Epithelial cell of prostate (primary cell): ENCODE measurements at places on chromosomes 11 and 22.

DNA sequence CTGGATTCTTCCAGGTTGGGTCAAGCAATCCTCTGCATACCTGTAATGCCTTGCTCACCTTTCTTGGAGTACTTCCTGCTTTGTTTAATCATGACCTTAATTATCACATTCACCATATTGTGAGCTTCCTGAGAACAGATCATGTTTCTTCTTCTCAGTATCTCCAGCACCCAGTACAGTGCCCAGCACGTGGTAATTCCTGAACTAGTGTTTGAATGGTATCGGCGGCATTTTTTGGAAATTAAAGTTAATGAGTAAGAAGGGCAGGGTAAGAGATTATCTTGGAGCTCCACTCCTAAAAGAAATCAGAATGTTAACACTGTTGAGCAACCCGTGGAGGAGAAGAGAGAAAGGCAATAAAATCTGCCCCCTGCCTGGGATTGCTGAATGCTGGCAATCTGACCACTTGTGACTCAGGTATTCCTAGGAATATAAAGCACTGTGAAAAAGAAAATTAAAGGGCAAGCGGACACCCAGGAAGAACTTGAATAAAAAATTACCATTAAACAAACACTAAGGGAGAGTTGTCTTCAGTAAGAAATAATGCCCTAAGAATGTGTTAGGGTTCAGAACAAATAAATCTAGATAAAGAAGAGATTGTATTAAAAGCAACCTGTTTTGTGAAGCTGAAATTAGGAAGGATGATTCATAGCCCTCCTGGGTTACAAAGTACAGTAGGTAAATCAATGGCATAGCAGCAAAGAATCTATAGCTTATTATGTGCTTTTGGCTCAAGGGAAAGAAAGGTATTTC is 92.9 kb downstream of the PDHX start:
- peak; percentile 74 for DNase-seq

DNA sequence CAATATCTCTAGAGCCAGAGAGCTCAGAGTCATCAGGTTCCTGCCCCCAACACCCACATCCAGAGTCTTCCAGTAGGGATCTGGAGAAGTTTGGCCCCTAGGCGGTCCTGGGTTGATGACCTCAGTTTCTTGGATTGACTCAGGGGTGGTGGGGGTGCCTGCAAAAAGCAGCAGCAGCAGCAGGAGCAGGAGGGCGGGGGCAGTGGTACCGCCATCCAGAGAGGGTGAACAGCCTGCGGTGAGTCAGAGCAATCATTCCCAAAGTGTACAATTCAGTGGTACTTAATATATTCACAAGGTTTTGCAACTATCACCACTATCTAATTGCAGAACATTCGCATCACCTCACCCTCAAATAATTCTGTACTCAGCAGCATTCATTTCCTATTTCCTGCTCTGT is 9.9 kb upstream of the SEC14L3 start:
- DNase-seq: no peak

DNA sequence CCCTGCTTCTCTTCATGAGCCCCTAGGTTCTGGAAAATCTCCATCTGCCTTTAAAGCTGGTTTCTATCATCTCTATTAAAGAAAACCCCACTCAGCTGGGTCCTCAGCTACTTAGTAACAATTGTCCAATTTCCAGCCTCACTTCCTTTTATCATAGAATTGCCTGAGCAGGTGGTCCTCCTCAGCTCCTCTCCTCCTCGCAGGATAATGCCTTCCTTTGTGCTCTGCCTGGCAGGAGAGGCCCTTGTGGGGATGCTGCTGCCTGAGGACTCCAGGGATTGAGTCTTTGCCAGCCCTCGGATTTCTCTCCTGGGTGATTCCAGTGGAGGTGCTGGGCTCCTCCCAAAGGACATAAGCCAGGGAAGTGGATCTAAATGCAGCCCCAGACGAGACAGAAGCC is 448.3 kb downstream of the INSC start:
- no peak for DNase-seq

DNA sequence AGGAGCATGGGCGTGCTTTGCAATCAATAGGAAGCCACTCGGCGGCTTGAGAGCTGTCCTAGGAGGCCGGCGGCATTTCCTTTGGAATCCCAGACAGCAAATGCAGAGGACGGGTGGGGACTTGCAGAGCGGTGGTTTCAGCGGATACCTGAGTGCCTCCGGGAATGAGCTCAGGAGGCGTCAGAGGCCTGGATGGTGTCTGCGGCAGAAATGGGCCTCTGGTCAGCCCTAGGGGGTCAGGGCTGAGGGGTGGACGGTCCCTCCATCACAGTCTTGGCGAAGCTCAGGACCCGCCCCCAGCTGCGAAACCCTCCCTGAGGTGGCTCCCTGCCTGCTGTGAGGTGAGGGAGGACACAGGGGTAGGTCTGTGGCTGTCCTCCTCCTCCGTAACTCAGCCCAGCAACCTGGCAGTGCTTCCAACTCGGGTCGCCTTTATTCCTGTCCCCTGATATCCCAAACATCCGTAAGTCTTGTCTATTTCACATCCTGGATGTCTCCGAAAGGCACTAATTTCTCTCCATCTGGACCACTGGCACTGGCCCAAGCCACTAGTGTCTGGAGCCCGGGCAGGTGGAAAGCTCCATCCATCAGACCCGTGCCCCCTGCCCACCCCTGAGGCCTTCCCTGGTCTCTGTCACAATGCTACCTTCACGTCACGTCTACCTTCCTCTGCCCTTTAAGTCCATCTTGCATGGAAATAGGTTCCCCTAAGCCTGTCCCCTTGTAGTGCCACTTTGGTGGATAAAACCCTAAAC is 686.6 kb downstream of the BRD1 start:
- DNase-seq: no peak

DNA sequence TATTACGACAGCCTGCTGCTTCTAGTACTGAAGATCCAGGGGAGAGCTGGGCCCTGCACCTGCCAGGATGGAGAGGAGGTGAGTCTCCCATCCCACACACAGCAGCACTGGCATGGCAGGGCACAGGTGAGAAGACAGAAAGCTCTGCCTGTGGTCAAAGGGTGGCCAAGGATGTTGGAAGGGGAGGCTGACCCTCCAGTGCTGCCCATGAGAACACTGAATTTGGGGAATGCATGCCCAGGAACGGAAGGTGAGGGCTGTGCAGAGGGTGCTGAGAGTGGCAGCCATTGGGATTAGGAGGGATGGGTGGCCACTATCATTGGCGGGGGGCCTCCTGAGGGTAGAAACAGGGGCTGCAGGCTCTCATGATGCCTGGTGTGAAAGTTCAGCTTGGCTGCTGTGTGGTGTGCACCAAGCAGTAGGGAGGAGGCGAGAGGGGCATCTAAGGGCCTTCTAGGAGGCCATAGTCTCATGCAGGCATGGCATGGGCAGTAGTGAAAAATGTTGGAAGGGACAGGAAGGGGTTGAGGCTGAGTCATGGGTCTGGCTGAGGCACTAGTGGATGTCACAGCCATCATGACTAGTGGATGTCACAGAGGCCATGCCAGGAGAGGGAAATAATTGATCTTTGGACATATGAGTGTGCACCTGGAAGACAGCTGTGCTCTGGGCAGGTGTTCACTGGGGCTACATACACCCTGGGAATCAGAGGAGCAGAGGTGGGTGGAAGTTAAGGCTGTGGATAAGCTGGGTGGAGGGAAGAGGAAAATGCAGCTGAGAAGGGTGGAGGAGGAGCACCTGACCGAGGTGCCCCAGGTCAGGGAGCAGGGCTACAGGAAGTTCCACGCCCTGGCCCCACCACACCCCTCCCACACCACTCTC is 2.5 kb upstream of the LRRC74B start:
- DNase-seq: no peak

DNA sequence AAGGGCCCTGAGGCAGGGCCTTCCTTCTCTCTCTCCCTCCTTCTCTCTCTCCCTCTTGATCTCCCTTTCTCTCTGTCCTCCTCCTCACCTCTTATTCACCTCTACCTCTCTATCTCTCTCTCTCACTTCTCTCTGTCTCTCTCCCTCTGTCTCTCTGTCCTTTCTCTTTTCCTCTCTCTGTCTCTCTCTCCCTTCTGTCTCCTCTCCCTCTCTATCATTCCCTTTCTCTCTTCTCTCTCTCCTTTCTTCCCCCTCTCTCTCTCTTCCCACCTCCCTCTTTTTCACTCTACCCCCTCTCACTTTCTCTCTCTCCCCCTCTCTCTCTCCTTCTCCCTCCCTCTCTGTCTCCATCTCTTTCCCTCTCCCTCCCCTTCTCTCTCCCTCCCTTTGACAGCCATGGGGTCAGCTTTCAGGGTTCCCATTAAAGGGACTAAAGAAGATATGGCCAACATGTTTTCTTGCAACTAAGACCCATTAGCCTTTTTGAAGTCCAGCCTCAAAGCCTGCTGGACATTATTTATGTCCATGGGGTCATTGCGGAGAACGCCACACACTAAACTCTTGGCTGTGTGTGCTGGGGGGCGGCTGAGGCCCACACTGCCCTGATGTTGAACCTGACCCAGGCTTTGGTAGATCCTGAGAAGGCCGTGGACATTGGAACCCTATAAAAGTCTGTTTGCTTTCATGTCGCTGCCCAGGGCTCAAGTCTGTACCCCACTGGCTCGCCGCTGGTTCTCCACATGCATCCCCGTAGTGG is 15.0 kb downstream of the ANO1 start:
- no peak for DNase-seq

GRCh38 chr11:67530282-67530592 is 7.0 kb upstream of the CABP2 start:
- DNase-seq: no peak

- no peak for DNase-seq
Observed at GRCh38 chr22:46538814-46539160, 1.4 kb upstream of the CELSR1 start.

DNA sequence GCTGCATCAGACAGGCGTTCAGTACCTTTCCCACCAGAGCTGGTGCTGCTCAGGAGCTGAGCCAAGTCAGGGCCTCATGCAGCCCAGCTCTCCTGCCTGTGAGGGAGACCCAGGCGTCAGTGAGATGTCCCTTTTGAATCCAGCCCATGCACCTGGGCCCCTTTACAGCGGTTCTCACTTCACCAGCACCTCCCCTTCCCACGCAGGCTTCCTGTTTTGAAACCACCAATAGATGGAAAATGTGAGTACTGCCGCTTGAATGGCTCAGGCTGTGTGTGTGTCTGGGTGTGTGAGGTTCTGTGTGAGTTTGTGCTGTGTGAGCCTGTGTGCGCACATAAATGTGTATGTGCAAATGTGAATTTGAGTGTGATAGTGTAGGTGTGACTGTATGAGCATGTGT is 88.4 kb downstream of the UBASH3B start:
- no peak for DNase-seq

DNA sequence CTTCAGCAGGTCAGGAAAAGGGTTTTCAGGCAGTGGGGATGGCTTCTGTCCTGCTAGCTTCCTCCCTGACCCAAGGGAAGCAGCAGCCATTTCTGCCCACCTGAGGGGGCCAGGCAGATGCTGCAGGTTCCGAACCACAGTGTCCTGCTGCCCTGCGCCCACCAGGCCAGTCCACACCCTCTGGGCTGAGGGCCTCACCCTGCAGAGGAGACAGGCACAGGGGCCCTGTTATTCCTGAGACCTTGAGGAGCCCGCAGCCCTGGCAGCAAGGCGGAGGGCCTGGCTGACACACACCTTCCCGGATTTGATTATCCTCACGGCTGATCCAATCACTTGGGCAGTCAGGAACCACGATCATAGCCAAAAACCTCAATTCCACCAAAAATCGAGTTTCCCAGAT is 725.8 kb downstream of the BRD1 start:
- DNase-seq: no peak

DNA sequence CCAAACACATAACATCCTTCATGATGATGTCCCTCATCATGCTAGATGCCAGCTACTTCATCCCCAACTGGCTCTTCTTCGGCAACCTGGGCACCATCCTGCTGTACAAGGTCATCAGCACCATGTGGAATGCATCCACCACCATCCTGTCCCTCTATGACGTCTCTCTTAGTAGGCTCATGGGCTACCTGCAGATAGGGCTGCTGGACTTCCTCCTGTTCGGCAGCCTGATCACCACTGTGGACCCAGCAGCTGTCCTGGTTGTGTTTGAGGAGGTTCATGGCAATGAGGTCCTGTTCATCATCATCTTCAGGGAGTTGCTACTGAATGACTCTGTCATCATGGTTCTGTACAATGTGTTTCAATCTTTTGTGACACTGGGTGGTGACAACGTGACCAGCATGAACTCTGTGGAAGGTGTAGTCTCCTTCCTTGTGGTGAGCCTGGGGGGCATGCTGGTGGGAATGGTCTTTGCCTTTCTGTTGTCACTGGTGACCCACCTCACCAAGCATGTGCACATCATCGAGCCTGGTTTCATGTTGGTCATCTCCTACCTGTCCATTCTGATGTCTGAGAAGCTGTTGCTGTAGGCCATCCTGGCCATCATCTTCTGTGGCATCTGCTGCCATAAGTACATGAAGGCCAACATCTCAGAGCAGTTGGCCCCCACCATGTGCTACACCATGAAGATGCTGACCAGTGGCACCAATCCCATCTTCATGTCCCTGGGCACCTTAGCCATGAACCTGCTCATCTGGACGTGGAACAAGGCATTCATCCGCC is 120.7 kb upstream of the SERPIND1 start:
- no peak for DNase-seq

GRCh38 chr11:92136797-92137196 is 87.8 kb upstream of the FAT3 start:
- DNase-seq: no peak

GRCh38 chr11:46336563-46337180 is 10.6 kb upstream of the DGKZ start:
- no peak for DNase-seq

DNA sequence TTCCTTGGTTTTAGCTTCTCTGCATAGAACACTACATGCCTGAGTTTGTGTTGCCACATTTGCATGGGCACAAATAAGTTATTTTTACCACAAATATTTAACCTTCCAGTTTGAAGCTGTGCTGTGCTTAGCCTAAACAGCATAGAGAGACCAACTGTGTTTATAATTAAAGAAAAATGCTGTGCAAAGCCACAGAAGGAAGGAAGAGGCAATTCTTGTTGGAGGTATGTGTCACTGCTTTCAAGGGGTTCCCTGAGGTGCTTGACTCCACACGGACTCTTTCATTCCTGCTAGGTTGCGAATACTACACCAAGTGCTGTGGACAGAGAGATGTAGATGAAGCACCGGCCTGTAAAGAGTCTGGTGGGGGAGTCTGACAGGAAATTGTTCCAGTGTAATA is 47.6 kb upstream of the OLFML1 start:
- DNase-seq: no peak

- DNase-seq: no peak
Observed at GRCh38 chr22:20591660-20592310, 84.4 kb downstream of the MED15 start.

DNA sequence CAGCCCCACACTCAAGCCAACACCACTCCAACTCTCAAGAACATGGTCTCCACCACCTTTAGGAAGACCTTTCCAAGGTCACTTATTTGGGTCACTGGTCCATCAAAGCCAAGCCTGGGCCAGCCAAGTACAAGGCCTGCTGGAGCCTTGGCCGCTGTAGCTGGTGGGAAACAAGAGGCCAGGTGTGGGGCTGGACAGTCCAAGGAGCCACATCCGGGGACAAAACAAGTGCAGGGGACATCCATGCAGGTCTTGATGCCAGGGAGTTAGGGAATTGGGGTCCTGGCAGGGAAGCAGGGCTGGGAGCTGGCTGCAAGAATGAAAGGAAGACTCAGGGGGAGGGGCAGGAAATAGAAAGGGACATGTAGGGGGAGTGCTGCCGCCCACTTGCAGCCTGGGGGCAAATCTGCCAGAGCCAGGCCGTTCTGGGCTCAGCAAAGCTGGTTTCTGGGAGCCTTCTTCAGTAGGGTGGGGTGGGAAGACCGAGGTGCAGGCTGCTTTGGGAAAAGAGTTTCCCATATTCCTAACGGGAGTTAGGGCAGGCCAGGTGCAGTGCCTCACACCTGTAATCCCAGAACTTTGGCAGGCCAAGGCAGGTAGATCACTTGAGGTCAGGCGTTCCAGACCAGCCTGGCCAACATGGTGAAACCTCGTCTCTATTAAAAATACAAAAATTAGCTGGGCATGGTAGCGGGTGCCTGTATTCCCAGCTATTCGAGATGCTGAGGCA is 69.5 kb upstream of the ATXN10 start:
- no peak for DNase-seq
